ENCODE measurements at places on chromosomes 3 and 15.

GRCh38 chr15:50046867-50047266, 72.2 kb downstream of the ATP8B4 start:
- DNase-seq = no peak

DNA sequence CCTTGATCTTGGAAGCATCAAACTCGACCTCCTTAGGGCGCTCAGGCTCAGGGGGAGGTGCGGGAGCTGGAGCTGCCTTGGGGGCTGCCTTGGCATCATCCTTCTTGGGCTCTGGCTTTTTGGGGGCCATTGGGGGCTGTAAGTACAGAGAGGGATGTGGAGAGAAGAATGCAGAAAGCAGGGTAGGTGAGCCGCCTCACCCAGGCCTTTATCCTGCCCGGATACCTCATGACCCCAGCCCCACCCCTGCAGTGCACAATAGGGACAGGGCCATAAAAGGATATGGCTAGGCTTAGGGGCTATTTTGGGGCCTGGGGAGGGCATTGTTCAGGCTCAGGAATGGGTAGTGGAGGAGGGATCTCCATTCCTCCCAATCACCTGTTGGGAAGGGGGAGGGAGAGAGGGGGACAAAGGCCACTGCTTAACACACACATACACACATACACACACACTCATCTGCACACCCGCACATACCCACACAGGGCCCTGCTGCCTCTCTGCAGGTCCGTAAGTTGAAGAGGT, at the start of gene MYL3:
Gene MYL3, minus strand, starts transcription at position 184 of the 522 bp plus-strand sequence. Its CDS starts 54 bp downstream, at position 130.
- DNase-seq = no peak

DNA sequence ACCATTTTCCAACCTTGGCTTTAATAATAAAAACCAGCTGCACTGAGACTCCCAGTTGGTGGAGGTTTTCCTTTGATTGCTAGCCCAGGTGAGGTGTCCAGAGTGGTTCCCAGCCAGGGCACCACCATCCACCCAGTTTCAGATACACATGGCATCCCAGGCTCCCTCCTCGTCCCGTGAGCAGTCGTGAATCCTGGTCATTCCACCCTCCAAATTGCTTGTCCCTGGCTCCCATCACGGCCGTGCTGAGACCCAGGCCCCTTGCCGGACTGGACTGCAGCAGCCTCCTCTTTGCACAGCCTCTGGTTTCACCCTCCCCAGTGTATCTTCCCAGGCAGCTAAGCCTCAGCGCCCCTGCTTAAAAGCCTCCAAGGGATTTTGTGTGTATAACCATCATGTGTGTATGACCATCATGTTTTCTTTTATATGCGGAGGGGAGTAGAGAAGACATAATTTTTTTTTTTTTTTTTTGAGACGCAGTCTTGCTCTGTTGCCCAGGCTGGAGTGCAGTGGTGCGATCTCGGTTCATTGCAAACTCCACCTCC, 106.3 kb downstream of the ETFA start:
- no peak for DNase-seq

- DNase-seq = no peak
These were observed 26.6 kb downstream of the BTLA start for GRCh38 chr3:112472691-112473090.

- no peak for DNase-seq
These were observed 107.8 kb downstream of the ADAM10 start for GRCh38 chr15:58641660-58642059.
